GM12878 (cell line): ENCODE measurements at places on chromosomes 5 and 9. TPM values are rescaled to one million over a fixed set of nuclear protein-coding genes. Genes with fewer than 3 reads are reported as not detected.
A peak's percentile ranks its signal among the peaks of the same experiment; 100 is the strongest.

DNA sequence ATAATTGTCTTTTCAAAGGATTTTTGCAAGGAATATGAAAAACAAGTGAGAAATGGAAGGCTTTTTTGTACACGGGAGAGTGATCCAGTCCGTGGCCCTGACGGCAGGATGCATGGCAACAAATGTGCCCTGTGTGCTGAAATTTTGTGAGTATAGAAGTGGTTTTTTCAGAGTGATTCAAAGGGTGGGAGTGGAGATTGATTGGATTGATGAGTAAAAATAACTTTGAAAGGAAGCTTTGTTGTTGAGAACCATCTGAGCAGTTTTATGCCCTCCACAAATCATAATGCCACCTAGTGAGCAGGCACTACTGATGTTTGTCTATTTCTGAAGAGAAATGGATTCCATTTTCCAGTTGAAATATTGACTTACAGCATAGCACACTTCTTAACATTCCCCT, 30.6 kb downstream of the SPINK5 start:
- DNase-seq = no peak

DNA sequence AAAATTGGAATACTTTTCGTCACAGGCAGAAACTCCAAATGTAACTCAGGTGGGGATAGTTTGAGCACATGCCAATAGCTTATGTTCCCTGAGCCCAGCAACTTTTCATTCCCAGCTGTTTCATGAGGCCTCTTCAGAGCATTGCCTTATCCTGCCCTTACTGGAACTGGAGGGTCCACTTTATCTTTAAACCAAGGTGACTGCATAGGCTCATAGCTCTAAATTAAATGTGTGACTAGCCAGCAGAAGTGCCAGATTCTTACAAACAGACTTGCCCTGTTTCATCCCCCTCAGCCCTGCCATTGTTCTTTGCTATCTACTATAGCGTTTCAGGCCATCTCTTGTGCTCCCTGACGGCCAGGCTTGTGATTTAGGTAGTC, 8.1 kb upstream of the LCP2 start:
- no peak for DNase-seq

GRCh38 chr9:136225366-136225747, 20.3 kb downstream of the QSOX2 start:
- DNase-seq = peak; percentile 32

DNA sequence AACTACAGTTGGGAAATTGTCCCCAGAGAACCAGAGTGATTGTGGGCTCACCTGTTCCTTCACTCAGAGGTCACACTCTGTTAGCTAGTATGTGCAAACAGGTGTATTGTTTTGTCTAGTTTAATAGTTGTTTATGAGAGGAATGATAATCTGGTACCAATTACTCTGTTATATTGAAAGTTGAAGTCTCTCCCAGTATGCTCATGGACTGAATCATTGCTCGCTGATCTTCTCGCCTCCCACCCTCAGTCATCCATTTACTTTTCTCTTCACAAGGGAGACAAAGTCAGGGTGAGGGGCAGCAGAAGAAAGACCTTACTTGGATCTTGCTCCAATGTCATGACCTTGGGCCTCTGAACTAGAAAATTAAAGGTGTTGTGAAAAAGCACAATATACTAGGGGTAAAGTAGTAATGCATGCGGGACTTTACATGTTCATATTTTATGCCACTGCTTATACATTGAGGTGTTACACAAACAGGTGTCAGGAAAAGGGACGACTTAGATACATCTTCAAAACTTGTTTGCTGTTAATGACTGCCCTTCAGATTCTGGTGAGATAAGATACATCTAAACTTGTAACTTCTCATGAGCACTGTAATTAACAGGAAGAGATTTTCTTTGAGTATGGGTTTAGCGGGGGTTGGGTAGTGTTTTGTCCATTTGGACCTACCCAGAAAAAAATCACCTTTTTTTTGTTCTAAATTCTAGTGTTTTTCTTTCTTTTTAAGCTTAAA, 36.9 kb downstream of the LNPEP start:
- DNase-seq = no peak

Gene AGGF1
- 19.6 and 21.1 TPM in 2 replicates for total RNA-seq
